ENCODE measurements at places on chromosomes 5 and 9. TPM values are rescaled to one million over a fixed set of nuclear protein-coding genes. Genes with fewer than 3 reads are reported as not detected.

Gene SHLD3
- total RNA-seq: 10.0 TPM

Gene FAM151B
- total RNA-seq: 22.2 TPM

Gene VCAN
- 439 TPM for total RNA-seq

Gene UGT3A2
- total RNA-seq: not detected

Gene PRR16
- 9.1 TPM for total RNA-seq

Gene ARHGEF39
- 0.31 TPM for total RNA-seq

Gene PCDHGC5
- 20.0 TPM for total RNA-seq

Gene ROR2
- 0.94 TPM for total RNA-seq

Gene PTGES
- total RNA-seq: 2.5 TPM

Gene FCN1
- 0.31 TPM for total RNA-seq

Gene EFNA5
- total RNA-seq: 15.7 TPM

Gene PCDHB14
- total RNA-seq: 28.2 TPM

Gene ANGPTL2
- total RNA-seq: 1.9 TPM

Gene SNCAIP
- total RNA-seq: 73.6 TPM

Gene ARAP3
- 9.1 TPM for total RNA-seq

Gene CATSPER3
- not detected for total RNA-seq

Gene PPP6C
- 21.6 TPM for total RNA-seq

Gene DENND4C
- 172 TPM for total RNA-seq

Gene BNC2
- 0.31 TPM for total RNA-seq

Gene PTGR1
- total RNA-seq: 7.5 TPM

Data from parietal lobe (tissue), 2 donors.